NCI-H2227 treated with DMSO at 0.1 percent for 48 hours (cell line): ENCODE measurements at places on chromosomes 6 and 20.
A peak's percentile ranks its signal among the peaks of the same experiment; 100 is the strongest.

DNA sequence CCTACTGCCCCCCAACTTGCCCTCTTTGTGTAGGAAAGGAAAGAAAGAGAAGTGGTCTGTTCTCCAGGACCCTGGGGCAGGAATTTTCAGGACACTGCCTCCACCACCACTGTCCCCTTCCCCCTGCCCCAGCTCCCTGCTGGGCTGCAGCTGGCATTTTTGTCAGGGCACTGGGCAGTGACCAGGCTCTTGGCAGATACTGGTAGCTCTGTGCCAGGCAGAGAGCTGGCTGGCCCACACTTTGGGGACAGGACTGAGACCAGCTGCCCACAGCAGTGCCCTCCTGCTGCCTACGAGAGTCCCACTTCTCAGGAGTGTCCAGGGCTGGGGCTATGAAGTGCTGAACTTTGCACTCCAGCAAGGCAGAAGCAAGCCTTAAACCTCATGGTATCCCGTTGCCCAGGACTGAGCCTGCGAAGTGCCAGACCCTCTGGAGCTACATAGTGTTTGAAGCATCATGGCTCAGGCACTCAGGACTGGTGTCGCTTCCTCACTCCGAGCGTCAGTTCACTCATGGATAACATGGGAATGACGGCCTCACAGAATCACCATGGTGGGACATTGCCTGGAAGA is 19.3 kb downstream of the SLC13A3 start:
- DNase-seq: no peak

GRCh38 chr6:16243055-16243454 is 4.7 kb downstream of the GMPR start:
- DNase-seq: no peak

GRCh38 chr20:23178806-23179205 is 92.7 kb upstream of the CD93 start:
- DNase-seq: no peak

DNA sequence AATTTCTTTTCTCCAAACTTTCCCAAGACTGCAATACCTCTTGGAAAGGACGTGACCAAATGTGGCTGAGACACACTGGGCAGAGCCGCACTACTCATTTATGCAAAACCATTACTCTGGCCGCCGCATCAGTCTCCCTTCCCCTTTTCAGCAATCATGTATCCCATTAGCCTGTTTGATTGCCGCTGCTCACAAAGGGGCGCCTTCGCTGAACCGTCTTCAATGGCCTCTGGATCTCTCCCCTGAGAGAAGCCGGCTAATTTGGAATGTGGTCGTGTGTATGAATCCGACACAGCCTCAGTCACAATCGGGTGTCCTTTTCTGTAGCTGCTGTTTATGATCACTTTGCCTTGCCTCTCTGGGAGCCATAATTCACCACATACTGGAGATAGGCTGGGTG is 361.1 kb downstream of the ZFAND3 start:
- peak; percentile 21 for DNase-seq

GRCh38 chr6:20085817-20086216 is 126.5 kb downstream of the MBOAT1 start:
- no peak for DNase-seq

DNA sequence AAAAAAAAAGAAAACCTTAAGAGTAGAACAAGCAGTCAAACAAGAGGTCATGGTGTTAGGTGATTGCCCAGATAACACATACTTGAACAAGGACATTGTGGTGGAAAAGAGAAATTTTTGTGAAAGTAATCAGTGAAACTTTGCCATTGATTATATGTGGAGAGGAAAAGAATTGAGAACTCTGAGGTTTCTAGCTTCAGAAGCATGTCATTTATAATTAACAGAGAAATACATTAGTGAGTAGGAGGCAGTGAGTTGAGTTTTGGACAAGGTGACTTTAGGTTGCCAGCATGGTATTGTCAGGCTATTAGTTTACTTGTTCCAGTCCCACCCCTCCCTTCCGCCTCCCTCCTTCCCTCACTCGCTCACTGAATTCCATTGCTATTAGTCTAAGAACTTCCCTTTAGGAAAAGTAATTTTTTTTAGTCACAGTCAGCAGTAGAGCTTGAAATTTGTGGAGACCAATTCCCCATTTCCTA is 17.2 kb downstream of the TAB2 start:
- DNase-seq: no peak

DNA sequence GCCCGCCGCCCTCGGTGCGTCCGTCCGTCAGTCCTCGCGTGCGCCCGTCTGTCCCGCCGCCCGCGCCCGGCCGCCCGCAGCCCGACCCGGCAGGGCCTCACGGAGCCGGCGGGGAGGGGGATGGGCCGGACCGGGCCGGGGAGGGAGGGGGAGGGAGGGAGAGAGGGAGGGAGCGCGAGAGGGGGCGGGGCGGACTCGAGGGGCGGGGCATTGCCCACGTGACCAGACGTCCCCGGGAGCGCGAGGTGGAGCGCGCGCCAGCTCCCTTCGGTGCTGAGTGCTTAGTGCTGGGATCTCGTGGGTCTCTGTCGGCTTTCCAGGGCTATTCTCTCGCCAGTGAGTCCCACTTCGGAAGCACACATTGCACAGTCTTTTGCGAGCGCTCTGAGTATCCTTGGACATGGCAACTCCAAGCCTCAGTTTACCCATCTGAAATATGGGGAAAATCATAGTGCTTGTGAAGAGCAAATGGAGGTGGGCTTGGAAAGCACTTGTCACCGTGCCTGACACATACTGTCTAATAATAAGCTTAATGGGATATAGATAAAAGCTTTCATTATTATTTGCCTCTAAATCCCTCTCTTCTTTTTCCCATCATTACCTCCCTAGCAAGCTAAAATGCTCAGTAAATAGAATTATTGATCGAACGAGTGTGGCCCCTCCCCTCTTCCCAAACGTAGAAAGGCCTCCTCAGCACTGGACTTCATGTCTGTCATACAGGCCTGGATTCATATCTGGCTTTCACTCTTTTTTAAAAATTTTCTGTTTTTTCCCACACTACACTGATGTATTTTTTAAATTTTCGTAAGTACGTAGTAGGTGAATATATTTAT is at the start of gene NCOA6:
TSS of gene NCOA6 (minus strand) at position 122 of the 833 bp plus-strand sequence. CDS start 43,296 bp downstream, outside the sequence.
- DNase-seq: peak; percentile 72

GRCh38 chr20:51176446-51176845 is 153.5 kb upstream of the KCNG1 start:
- no peak for DNase-seq

- no peak for DNase-seq
These were observed 823.4 kb upstream of the GJE1 start for GRCh38 chr6:141309295-141309694.

DNA sequence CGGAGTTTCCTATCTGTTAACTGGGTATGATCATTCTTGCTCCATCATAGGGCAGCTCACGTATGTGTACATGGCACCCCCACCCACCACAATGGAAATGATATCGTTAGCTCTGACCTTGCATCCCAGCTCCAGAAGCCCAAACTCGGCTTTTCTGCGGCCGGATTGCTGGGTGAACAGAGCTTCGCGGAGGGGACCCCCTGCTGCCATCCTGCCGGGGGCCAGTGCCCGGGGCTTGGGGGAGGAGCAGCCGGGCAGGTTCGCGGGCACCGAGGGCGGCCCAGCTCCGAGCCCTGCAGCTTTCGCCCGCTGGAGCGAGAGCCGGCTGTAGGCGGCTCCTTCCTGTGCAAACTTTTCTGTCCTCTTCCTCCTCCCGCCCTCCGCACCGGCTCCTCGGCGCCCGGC is 24.9 kb upstream of the FUCA2 start:
- no peak for DNase-seq

DNA sequence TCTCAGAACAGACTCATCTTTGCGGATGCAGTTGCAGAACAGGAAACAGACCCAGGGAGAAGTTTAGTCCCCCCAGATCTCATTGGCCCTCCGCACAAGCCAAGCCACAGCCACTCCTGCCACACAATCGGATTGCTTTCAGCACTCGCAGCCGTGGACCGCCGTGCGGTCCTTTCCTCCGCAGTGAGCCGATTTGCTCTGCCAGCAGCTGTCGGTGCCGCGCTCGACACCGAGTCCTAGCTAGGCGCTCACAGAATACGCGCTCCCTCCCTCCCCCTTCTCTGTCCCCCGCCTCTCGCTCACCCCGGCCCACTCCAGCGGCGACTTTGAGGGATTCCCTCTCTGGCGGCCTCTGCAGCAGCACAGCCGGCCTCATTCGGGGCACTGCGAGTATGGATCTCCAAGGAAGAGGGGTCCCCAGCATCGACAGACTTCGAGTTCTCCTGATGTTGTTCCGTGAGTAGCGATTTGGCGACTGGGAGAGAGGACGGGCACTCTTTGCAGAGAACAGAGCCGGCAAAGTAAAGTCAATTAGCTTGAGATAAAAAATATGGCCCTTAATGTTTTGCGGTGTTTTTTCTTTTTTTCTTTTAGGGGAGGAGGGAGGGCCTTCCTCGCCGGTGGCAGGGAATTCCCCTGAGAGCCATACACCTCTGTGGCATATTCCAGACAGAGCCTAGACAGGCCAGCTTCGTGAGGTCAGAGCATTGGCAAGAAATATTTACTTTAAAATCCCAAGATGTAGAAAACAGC is at the start of gene LAMP5:
TSS of gene LAMP5 (plus strand) at position 130 of the 753 bp plus-strand sequence. CDS start at position 393, 263 bp downstream.
- peak; percentile 76 for DNase-seq

- DNase-seq: no peak
These were observed 8.1 kb upstream of the ATXN1 start for GRCh38 chr6:16769131-16769985.

- no peak for DNase-seq
These were observed 81.2 kb downstream of the SLC23A2 start for GRCh38 chr20:4920131-4920530.

DNA sequence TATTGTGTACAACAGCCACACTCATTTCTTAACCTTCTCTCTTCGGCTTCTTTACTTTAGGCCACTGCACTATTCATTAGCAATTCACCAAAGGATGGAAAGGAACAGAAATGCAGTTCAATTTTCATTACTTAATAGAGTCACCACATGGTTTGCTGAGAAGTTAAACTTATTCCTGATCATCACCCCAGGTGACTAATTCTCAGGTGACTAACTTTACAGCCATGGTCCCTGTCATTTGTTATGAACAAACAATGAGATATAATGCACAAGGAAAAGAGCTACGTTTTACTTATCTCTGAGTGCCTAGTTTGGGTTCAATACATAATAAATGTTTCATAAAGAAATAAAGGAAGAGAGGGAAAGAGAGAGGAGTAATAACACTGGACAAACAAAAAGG is 45.8 kb upstream of the DST start:
- DNase-seq: no peak

DNA sequence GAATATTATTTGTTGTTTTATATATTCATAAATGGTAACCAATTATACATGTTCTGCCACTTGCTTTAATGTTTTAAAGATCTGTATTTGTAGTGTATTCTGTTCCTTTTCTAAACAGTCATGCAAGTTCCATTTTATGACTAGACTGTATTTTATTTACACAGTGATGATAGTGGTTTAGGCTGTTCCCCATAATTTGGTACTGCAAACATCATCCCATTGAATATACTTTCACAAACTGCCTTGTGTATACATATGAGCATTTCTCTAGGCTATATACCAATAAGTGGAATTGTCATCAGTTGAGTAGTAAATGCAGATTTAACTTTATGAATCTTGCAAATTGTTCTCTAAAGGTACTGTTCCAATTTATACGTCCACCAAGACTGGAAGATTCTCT is 738.0 kb downstream of the EPHA7 start:
- DNase-seq: no peak

- no peak for DNase-seq
These were observed 480.6 kb downstream of the QKI start for GRCh38 chr6:163895162-163895561.

- no peak for DNase-seq
These were observed 31.0 kb upstream of the EZR start for GRCh38 chr6:158849899-158850806.

DNA sequence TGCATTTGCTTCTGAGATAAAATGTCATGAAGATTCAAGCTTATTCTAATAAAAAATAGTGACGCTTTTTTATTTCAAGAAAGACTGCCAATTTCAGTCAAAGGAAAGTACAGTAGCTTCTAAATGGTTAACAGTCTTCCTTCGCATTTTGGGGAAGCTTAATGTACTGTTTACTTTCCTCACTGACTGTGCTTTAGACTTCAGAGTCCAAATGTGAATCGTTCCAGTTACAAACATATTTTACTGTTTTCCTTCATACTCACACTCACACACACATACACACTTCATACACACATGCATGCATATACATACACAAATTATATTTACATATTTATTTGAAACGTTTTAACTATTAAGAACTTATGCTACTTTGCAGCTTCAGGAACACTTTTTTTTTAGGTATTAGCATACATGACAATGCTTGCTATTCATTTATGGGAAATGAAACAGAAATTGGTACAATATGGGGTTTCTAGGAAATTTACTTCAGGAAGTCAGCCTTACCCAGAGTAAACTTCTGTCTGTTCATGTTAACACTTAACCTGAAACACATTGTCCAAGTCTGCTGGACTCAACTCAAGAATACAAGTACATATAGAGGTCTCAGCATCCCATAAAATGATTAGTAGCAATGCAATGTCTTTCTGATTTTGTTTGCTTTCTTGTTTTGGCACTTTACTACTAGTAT is 145.4 kb downstream of the RPS12 start:
- no peak for DNase-seq

DNA sequence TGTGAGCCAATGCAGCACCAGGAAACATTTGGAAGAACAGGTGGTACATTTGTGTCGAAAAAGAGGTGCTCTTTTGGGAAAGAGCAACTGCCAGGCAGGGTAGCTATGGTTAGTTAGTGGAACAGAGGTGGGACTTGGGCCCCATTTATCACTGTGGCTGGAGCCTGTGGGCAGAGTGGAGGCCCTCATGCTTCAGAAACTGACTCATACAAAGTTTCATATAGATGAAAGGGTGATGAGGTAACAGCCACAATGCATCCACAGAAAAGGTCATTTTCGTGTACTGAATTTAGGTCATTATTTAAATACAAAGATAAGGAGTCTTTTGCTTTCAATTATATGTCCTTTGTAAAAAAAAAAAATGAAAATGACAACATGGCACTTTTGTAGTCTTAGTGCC is 76.4 kb upstream of the HS3ST5 start:
- DNase-seq: no peak

GRCh38 chr6:88899569-88900316 is 63.7 kb downstream of the RNGTT start:
- DNase-seq: no peak
